ENCODE measurements at places on chromosomes 3 and 15.

GRCh38 chr15:78808550-78808949 is 2.7 kb downstream of the ADAMTS7 start:
- DNase-seq = no peak

DNA sequence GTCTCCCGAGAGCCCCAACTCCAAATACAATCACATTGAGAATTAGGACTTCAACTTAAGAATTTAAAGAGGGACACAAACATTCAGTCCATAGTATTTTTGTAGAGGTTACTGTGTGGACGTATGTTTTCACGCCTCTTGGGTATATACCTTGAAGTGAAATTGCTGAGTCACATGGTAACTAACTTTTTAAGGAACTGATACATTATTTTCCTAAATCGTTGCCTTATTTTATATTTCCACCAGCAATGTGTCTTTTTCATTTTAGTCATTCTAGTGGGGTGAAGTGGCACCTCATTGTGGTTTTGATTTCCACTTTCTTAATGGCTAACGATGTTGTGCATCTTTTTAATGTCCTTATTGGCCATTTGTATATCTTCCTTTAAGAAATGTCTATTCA is 11.8 kb downstream of the PARP15 start:
- DNase-seq = no peak

DNA sequence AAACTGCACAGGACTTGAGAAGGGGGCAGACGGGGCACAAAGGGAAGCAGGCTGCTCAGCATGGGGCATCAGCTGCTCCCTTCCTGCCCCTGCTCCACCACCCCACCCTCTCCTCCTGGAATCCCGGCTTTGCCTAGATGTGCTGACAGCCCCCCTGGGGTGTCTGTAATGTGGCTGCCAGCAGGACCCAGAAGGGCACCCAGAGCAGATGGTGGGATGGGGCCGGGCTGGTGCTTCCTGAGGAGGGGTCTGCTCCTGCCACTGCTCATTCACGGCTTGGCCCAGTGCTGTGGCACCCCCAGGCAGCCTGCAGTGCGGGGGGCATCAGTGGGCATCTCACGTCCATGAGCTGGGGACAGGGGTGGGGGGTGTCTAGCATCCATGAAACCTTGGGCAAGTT is 10.2 kb downstream of the H1-8 start:
- no peak for DNase-seq

DNA sequence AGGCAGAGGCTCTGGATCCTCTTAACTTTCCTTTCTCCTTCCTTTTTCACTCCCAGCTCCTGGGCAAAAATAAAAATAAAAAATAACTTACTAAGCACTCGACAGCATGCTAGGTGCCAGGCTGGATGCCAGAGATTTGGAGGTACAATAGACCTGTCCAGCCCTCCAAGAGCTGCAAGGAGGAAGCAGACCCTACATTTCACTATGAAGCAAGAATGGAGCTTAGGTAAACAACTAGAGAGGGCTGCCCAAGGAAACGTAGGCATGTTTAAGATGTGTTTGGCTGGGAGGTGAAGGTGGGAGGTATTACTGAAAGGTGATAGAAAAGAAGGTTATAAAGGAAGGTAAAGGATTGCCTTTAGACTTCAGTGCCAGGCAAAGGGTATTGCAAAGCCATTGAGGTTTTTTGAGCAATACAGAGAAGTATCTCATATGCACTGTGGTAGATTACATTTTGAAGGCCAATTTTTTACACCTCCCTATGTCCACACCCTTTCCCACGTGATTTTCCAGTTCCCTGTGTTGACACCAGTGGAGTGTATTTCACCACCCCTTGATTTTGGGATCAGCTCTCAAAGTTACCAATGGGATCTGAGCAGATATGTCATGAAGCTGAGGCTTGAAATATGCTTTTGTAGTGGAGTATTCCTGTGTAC is 69.1 kb downstream of the DCLK3 start:
- no peak for DNase-seq

- no peak for DNase-seq
Measured at GRCh38 chr3:87792534-87793336, 266.1 kb downstream of the CGGBP1 start.

DNA sequence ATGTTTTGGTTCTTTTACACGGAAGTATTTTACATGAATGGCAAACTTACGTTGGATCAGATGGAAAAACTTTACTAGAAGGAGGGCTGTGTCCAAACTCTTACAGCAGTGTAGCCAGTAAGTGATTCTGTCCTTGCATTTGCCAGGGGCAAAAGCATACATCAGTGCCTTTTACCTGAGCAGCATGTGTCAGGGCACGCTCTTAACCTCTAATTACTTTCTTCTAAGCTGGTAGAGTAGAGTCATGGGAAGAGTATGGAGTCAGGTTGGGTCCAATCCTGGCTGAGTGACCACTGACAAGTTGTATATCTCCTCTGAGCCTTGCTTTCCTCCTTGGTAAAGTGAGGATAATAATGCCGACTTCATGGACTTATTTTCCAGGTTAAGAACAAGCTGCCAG is 47.1 kb downstream of the RYR3 start:
- no peak for DNase-seq

- no peak for DNase-seq
Measured at GRCh38 chr3:42189736-42190135, 76.2 kb downstream of the CCK start.

GRCh38 chr3:122458992-122459391 is 43.1 kb upstream of the WDR5B start:
- no peak for DNase-seq

GRCh38 chr3:74751775-74752174 is 137.3 kb upstream of the CNTN3 start:
- DNase-seq = no peak

All from SHP77 treated with DMSO at 0.1 percent for 48 hours (cell line).